Fibroblast of skin of back (primary cell): ENCODE measurements at places on chromosomes 7 and 10.

DNA sequence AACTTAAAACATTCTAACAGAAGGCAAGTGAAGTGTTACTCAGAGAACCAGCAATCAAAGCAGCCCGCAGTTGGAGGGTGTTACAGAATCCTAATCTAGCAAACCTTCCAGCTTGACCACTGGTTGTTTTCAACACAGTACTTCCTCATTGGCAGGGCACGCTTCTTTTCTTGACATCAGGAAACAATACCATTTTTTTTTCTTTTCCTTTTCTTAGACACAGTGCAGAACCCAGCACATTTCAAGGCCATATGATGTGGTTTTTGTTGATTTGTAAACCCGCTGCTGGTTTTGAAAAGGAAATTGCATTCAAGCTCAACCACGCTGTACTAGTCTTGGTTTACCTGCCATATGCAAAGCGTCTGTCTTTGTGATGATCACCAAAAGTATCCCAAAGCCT is 33.4 kb downstream of the RHOBTB1 start:
- no peak for DNase-seq

- no peak for DNase-seq
Observed at GRCh38 chr10:24894309-24894708, 58.1 kb downstream of the PRTFDC1 start.

- no peak for DNase-seq
Observed at GRCh38 chr7:114765331-114766040, 156.4 kb upstream of the MDFIC start.

DNA sequence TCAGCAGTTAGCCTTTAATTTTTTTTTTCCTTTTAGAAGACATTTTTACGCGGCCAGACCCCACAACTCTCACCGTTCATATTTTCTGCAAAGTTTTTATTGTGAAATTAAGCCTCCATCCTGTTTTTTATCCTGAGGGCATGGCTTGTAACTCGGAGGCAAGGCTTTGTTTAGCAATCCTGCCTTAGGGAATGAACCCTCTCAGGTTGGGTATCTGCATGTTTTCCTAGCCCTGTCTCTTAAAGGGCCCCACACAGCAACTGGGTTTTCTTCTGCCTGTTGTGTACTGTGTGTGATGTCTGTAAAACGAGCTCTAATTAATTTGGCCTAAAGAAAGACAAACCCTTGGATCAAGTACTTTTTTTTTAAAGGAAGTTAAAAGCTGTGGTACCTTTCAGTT is 130.2 kb upstream of the COBL start:
- no peak for DNase-seq

GRCh38 chr7:50332241-50333165 is 28.0 kb downstream of the IKZF1 start:
- no peak for DNase-seq

DNA sequence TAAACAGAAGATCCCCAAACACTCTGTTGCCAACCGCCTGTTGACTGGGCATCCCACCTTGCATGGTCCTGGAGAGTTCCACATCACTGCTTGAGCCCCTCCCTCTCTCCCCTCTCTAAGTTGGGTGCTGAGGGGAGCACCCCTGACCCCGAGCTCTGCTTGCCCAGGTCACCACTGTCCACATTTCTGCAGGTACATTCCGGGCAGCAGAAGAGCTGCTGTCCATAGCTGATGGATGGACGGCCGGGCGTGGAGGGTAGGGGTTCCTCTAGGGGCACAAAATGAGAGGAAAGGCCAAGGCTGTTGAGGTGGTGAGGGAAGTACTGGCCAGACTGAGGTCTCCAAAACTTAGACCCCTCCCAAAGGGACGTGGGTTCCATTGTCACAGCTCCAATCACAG is 227.4 kb upstream of the PPP2R2D start:
- no peak for DNase-seq

DNA sequence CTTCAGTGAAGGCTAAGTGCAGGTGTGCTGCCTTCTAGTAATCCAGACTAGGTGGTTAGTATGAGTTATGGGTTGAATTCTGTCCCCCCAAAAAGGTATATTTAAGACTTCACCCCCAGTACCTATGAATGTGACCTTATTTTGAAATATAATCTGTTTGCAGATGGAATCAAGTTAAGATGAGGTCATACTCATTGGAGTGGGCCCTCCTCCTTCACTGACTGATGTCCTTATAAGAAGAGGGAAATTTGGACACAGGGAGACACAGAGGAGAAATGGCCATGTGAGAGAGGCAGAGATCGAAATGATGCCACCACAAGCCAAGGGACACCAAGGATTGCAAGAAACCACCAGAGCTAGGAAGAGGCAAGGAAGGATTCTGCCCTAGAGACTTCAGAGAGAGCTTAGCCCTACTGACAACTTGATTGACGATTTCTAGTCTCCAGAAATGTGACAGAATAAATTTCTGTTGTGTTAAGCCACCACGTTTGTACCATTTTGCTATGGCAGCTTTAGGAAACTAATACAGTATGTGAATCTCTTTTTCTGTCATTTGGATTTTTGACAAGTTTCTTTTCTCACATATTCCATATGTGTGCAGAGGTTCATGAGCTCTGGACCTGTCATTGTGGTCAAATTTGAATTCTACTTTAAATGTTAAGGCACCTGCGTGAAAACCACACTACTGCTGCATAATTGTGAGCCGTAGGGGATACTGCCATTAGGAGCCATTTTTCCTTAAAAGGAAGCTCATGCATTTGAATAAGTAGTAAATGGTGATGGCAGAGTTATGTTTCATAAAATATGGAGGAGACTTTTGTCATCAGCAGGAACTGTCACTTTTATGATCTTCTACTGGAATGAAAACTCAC is 2.6 kb upstream of the RPA3 start:
- no peak for DNase-seq

DNA sequence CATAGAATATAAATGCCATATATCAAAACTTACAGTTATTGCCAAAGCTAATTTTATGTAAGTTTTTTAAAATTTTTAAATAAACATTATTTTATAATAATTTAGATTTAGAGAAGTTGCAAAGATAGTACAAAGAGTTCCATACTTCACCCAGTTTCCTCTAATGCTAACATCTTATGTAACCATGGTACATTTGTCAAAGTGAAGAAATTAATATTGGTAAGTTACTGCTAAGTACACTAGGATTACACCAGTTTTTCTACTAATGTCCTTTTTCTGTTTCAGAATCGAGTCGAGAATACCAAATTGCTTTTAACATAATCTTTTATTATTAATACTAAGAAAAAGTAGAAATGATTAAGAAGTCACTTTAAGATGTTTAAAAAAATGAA is 29.2 kb downstream of the CSGALNACT2 start:
- no peak for DNase-seq

DNA sequence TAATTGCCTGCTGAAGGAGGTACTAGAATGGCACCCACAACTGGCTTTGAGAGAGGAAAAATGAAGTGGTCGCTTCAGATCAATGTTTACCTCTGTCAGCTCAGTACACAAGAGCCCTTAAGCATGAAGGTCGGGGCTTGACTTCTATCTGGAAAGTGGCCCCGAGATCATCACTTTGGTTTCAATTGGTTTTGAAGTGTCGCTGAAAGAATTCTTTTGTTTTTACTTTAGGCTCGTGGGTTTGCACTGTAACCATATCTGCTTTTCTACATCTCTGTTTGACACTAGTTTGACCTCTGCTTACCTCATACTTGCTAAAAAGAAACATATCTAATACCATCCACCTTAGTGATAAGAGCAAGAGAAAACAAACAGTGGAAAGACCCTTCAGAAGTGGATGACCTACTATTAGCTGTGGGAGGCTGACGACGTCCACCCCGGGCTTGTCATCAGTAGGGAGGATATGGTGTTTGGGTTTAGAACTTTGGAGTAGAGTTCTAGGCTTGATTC is 361.8 kb downstream of the GATA3 start:
- no peak for DNase-seq

DNA sequence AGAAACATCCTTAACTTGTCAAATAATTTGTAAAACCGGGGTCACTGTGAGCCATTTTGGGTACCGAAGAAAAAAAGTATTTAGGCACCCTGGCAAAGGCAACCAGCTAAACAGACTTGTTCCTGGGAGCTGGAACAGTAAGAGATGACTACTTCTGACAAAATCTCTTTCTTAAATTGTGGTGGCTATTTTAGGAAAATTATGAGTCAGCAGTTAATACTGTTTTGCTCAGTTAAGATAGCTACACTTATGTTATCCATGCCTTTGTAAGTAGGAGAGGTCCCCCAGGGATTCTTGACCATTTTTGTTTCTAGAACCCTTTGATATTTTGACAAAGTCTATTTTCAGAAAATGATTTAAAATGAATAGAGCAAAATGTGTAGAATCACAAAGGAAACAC is 68.7 kb downstream of the TAX1BP1 start:
- peak; percentile 82 for DNase-seq

DNA sequence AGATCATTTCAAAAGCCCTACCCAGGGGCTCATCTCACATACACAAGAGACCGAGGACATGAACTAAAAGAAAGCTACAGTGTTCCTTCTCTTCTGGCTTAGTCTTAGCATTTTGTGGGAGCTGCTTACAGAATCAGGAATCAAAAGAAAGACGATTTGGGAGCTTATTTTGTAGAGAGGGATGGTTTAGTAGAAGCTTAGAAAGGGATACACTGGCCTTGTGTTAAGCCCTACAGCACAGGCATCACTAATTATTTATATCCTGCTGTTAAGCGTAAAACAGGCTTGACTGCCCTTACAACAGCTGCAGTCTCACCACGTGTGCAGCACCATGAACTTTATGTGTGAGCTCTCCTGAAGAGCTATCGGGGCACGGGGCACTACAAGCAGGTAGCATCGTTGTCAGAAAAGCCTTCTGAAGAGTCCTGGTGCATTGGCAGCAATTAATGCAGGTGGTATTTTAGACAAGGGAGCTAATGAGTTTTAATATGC is 798.3 kb downstream of the NXPH1 start:
- no peak for DNase-seq
